ENCODE measurements at places on chromosomes 4 and X. TPM values are rescaled to one million over a fixed set of nuclear protein-coding genes. Genes with fewer than 3 reads are reported as not detected.

The CLDN2 gene
- not detected for total RNA-seq

The UGT2B10 gene
- not detected for total RNA-seq

The DKK2 gene
- total RNA-seq, result not detected

GRCh38 chr4:5712517-5712916 is 1.5 kb downstream of the EVC start:
- peak; percentile 43 for DNase-seq

GRCh38 chr4:106671716-106672115 is 303.1 kb upstream of the GIMD1 start:
- no peak for DNase-seq

Data from activated CD8-positive, alpha-beta T cell treated with anti-CD3 and anti-CD28 coated beads for 36 hours (primary cell).